Stimulated activated CD4-positive, alpha-beta T cell treated with anti-CD3 and anti-CD28 coated beads, Interleukin-1b, Interleukin-23, amount 100 ng/mL, for 1 hour (primary cell): ENCODE measurements at places on chromosomes 5 and 9.

GRCh38 chr5:123856766-123857165 is 344.8 kb downstream of the CSNK1G3 start:
- no peak for DNase-seq

GRCh38 chr5:132215329-132215728 is 12.3 kb downstream of the P4HA2 start:
- no peak for DNase-seq

- DNase-seq: no peak
Measured at GRCh38 chr9:126957687-126958053, 43.1 kb downstream of the RALGPS1 start.

DNA sequence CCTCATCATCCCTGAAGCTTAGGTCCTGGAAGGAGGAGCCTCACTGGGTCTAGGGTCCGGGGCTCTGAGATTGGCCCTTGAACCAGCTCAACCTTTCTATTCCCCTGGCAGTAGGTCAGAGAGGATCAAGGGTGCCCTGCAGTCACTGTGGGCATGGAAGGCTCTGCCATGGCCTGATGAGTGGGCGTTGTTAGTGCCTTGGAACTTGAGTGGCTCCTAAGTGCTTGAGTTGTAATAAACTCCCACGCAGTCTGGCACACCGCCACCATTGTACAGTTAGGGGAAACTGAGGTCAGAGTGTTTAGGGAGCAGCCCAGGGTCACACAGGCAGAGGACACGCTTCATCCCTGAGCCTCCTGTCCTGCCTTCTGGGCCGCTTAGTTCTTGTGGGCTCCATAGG is 10.4 kb upstream of the SYNPO start:
- no peak for DNase-seq

DNA sequence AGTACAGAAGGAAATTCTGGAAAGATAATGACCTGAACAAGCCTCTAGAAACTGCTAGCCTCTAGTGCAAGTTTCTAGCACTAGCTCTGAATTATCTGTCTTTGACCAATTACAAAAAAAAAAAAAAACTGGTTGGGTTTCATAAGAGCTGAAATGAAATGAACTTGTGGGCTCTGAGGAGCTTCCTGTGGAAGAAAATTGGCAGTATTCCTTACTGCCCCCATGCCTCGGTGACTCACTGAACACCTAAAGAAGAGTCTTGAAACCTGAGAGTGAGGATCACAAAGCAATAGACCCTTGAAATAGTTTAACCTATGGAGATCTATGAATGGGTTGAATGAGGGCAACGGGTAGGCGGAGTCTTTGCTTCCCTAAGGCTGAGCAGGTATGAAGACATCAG is 263.6 kb upstream of the RASA1 start:
- DNase-seq: no peak

GRCh38 chr9:16715404-16715803 is 155.1 kb downstream of the BNC2 start:
- DNase-seq: no peak

DNA sequence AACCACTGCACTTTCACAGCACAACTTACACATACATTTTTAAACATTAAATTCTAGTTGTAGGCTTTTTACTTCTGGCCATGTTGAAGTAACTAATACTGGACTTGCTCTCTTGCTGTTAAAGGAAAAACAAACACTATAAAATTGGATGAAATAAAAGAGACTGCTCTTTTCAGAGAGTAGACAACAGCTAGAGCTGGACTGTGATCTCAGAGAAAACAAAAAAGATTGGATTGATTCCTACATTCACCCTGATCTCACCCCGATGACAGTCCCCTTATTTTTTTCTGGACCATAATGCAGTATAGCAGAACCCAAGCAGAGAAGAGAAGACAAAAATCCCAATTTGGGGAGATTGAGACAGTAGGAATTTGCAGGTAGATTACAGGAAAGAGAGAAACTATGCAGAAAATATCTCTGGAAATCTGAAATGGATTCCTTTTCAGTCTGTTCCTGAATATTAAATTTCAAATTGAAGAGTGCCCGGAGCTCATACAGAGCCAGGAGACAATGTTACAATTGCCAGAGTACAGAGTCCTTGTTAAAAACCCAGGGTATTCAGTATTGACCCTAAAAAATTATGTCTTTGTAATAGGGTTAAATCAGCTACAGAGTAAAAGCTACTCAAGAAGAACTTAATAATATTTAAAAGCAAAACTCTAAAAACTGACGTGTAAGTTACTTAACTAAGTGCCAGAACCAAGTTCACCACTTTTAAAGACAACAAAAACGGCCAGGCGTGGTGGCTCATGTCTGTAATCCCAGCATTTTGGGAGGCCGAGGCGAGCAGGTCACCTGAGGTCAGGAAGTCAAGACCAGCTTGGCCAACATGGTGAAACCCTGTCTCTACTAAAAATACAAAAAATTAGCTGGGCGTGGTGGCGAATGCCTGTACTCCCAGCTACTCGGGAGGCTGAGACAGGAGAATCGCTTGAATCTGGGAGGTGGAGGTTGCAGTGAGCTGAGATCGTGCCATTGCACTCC is 208.6 kb downstream of the MPDZ start:
- DNase-seq: no peak

GRCh38 chr5:12522116-12522515 is 617.9 kb upstream of the CTNND2 start:
- DNase-seq: no peak

DNA sequence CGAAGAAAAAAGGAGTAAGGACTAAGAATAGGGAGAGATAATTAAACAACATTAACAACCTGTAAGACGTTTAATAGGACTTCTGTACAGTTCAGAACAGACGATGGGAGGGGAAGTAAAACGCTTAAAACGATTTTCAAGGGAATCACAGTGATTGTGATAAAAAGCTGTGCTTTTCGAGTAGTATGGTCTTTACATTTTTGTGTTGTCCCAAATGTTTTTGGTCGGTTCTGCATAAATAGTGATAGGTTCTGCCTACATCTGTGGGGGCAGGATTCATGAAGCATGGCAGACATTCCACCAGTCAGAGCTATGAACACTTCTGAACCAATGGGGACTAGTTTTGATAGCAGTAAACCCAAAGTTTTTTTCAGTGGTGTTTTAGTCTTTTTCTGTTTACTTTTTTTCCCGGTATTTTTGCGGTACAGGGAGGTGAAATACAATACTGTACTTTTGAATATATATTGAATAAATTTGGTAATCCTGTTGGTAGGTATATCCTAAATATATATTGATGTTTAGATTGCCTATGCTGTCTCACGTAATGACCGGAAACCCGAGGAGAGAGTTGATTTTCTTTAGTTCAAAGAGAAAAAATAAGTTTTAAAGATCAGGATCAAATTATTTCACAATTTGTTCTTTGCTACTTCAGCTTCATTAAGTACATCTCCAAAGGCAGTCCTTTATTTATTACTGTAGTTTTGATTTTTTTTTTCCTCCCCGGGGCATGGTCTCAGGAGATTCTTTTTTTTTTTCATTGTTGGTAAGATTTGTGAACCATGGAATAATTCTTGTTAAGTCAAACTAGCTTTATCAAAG is 1.3 kb downstream of the ERBIN start:
- no peak for DNase-seq

- DNase-seq: no peak
Measured at GRCh38 chr5:169080448-169080911, 220.5 kb downstream of the SLIT3 start.

DNA sequence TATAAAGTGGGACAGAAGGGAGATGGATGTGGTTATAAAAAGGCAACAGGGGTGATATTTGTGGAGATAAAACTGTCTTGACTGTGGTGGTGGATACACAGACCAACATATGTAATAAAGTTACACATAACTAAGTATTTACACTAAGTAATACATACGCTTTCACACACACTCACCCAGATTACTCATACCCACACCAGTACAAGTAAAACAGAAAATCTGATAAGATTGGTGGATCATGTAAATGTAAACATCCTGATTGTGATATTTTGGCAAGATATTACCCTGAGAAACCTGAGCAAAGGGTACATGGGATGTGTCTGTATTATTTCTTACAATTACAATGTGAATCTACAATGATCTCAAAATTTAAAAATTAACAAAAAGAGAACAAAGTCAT is 53.3 kb upstream of the SLIT3 start:
- no peak for DNase-seq

DNA sequence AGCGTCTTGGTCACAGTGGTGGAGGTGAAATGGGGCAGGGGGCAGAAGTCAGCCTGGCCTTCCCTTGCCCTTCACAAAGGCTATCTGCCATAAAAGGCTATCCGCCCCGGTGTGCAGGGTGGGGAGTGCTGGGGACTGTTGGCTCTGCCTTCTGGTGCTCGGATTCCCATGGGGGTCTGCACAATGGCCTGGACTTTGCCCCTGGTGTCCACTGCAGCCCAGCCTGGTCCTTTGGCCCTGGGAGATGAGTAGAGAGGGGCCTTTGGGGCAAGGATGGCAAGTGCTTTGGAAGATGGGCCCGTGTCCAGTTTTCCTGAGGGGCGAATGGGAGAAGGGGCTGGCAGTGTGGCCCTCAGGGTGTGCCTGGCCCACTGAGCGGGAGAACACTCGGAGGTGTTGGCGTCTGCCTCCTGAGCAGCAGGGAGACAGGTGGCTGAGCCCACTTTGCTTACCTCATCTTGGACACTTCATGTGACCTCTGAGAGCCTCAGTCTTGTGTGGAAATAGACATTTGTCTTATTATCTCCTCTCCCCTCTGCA is 69.9 kb downstream of the HSPA4 start:
- DNase-seq: no peak

DNA sequence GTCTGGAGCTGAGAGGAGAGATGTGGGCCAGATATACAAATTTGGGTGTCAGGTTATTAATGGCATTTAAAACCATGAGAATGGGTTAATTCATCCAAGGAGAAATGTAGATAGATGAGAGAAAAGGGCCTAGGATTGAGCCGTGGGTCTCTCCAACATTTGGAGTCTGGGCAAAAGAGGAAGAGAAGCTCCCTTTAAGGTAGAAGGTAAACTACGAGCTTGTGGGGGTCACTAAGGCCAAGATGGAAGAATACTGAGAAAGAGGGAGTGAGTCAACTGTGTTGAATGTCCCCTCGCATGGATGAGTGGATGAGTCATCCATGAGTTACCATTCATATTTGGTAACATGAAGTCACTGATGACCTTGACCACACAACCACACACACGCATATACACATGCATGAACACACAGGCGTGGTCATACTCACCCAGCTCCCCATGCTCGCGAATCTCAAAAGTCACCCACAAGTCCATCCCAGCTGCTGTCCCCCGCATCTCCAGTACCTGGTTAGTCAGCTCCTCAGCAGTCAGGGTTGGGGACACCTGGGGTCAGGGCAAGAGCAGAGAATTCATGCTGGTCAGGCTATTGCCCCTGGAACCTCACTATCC is 6.8 kb upstream of the FCHSD1 start:
- DNase-seq: no peak

- no peak for DNase-seq
Measured at GRCh38 chr5:172007175-172008110, 1.0 kb upstream of the FBXW11 start.

GRCh38 chr9:104860263-104860662 is 67.7 kb downstream of the ABCA1 start:
- DNase-seq: no peak

DNA sequence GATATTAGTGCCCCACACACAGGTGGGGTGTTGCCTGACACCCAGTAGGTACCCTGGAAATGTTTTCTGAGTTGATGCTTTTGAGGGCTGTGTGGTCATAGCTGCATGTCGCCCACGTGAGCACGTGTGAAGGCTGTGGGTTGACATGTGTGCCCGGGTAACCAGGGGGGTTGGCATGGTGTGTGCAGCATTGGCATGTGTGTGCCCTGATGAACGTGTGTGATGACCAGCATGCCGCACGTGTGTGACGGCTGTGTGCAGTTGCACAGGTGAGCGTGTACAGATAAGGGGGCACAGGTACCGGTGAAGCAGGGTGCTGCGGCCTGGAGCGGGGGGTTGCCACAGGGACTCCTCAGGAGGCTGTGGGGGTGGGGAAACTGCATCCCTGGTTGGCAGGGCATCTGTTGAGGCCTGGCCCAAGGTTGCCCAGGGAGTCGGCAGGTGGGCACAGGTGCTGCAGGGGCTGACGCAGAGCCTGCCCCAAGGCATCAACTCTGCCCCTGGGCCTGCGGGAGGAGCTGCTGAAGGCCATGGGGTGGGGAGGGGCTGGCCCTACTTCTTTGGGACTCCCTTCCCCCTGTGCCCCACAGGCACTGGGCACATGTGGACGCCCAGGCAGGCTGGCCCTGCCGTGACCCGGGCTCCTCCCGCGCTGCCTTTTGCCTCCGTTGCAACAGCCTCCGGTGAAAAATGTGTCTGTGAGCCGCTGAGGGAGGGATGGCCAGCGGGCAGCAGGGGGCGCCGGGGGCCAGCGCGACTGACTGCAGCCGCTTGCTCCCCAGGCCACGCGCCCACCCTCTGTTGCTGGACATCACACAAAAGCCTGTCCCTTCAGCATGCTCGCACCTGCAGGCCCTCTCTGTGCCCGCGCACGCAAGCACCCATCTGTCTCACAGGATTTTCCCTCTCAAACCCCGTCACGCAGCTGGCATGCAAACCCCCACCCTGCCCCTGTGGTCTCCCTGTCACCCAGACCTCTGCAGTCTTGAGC is 2.2 kb downstream of the UNC5A start:
- no peak for DNase-seq

DNA sequence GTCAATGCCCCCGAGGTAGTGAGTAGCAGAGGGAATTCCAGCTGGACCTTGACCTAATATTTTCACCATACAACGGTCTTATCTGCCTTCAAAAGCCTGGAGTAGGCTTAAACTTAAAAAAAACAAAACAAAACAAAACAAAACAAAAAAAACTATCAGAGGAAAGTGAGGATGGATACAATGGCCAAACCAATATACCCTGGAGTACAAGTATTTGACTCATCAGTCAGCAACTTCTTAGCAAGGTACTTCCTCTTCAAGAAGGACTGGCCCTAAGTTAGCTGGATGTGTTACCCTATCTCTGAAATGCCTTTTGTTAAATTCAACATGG is 160.6 kb upstream of the GNA14 start:
- no peak for DNase-seq

GRCh38 chr5:44953078-44953477 is 144.3 kb downstream of the MRPS30 start:
- no peak for DNase-seq

- DNase-seq: no peak
Measured at GRCh38 chr5:143290125-143290524, 113.4 kb downstream of the NR3C1 start.

DNA sequence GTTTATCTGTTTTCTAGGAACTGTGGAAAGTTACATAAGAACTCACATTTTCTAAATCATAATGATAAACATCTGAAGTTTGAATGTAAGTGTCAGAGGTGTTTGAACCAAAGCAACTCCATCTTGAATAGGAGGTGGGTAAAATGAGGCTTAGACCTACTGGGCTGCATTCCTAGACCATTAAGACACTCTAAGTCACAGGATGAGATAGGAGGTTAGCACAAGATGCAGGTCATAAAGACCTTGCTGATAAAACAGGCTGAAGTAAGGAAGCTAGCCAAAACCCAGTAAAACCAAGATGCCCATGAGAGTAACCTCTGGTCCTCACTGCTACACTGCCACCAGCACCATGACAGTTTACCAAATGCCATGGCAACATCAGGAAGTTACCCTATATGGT is 297.7 kb upstream of the POU5F2 start:
- DNase-seq: no peak

GRCh38 chr9:105681724-105682123 is 12.6 kb upstream of the TMEM38B start:
- DNase-seq: no peak
